ENCODE measurements at places on chromosomes 2 and 18.
A peak's percentile ranks its signal among the peaks of the same experiment; 100 is the strongest.

GRCh38 chr2:158729451-158729850 is 65.7 kb upstream of the DAPL1 start:
- DNase-seq, result no peak

- peak; percentile 55 for DNase-seq
Measured at GRCh38 chr2:101823347-101823791, 125.9 kb downstream of the MAP4K4 start.

DNA sequence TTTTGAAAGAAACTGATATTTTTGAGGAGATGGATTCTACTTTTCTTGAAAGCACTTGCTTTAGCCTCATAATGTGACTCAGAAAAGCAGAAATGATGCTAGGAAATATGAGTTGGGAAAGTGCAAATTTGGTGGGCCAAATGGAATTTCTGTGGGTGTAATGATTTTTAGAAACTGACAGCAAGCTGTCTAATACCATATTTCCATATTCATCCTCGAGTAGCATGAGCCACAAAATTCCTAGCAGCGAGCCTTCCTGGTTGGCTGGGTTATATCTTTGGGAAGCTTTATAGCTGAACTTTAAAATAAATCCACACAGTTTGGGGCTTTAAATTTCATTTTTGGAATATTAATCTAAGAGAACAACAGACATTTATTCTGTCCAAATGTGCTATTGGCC is 190.0 kb downstream of the DSC3 start:
- DNase-seq, result no peak

DNA sequence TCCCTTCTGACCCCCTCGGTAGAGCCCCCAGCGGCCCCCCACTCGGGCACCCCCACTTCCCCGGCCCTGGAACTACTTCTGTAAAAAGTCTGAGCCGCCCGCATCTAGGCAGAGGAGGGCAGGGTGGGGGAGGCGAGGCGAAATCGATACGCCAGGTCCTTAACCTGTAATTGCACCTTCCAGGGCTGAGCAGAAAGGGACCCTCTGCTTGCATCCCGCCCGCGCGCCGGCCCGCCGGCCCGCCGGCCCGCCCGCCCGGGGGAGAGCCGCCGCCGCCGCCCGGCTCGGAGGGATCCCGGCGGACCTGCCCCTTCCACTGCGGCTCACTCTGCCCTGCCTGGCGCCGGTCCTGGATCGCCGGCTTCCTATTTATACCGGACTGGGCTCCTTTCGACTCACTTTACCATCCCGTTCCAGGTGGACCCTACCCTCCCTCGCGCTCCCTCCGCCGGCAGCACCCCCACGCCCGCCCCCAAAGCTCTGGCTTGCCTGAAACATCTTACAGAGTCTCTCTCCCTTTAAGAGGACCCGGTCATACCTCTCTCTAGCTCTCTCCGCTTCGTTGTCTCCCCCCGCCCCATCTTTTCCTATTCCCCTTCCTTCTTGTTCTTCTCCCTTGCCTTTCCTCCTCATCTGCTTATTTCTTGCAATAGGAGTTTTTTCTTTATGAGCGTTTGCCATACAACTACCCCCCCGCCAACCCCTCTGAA is 797 bp downstream of the KLHL14 start:
- DNase-seq, result no peak

GRCh38 chr2:1709335-1709605 is 35.0 kb downstream of the PXDN start:
- no peak for DNase-seq

GRCh38 chr2:170851635-170852034 is 34.9 kb downstream of the GAD1 start:
- DNase-seq, result no peak

DNA sequence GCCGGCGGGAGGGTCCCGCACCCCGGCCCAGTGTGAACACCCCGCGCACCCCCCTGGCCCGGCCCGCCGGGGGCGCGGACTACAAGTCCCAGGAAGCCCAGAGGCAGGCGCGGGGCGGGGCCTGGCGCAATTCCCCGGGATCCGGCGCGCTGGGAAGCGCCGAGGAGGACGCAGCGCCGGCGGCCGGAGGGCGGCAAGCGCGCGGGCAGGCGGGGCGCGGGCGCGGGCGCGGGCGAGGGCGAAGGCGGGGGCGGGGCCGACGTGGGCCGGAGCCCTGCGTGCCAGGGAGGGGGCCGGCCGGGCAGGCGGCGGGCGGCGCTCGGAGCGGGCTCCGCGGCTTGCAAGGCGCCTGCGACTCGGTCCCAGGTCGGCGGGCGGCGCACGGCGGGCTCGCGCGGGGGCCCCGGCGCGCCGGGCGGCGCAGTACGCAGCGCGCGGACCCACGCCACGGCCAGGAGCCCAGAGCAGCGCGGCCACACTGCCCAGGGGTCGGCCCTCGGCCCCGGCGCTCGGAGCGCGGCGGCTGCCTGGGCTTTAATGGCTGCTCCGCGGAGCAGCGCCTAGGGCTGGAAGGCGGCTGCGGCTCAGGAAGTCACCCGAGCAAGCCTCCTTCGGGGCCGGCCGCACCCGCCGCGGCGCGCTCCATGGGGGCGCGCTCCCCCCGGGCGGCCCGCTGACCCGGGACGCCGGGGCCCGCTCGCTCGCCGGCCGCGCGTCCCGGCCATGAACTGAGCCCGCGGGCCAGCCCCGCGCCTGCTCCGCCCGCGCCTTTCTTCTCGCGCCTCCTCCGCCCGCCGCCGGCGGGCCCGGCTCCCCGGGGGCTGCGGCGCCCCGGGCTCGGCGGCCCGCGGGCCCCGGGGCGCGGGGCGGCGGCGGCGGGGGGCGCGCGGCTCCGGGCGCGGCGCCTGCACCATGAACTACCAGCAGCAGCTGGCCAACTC is at the start of gene AGAP1:
Gene AGAP1, plus strand, starts transcription at position 269 of the 941 bp plus-strand sequence.
- no peak for DNase-seq

- DNase-seq, result no peak
Measured at GRCh38 chr2:20191714-20192569, 33.0 kb downstream of the SDC1 start.

- DNase-seq, result no peak
Measured at GRCh38 chr2:227164763-227165291, 403 bp downstream of the COL4A3 start.

DNA sequence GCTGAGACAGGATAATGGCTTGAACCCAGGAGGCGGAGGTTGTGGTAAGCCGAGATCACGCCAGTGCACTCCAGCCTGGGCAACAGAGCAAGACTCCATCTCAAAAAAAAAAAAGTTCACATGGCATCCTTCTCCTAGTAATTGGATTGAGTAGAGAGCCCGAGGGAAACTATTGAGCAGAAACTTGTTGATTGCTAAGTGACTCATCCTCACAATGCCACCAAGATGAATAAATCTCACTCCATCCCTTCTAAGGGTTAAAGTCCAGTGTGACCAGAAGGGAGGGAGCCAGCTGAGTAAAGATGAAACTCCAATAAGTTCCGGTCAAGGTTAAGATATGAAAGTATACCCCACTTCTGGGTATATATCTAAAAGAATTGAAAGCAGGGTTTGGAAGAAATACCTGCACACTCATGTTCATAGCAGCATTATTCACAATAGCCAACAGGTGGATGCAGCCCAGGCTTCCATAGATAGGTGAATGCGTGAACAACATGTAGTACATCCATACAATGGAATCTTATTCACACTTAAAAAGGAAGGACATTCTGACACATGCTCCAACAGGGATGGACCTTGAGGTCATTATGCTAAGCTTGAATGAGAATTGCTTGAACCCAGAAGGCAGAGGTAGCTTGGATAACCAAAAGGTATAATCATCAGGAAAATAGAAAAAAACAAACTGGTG is 13.0 kb upstream of the FHL2 start:
- no peak for DNase-seq

DNA sequence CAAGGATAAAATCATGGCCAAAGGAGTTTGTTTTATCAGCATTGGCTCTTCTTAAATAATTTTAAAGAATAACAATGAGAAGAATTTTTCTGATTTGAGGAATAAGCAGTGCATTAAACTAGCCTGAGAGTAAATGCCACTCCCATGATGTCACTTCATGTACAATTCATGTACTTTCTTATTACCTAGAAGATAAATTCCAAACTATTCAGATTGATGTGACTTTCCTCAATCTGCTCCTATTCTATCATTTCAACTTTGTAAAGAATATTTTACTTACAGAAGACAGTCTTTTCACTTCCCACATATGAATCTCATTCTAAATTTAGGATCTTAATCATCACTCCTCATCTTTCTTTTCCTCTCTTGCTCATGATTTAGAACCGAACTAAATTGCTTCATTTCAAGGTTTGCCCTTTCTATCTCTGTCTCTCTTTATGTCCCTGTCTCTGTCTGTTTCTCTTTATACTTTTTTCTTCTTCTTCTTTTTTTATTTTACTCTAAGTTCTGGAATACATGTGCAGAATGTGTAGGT is 1142.0 kb upstream of the PIK3C3 start:
- no peak for DNase-seq

GRCh38 chr18:74546751-74547530 is 12.6 kb downstream of the CNDP1 start:
- no peak for DNase-seq

DNA sequence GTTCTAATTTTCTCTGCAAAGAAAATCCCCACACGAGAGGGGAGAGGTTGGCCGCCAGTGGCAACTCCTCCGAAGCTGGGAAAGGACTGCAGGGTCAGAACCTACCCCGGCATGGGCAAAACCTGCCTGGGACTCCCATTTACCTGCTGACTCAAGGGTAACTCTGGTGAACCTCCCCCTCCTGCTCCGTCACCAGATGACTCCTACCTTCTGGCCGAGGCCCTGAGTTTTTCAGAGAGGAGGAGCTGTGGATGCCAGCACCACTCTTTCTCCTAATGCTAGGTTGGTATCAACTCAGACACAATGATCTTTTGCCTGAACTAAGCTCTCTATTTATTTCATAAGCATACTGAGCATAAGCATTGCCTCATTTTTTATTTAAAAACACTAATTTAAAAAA is 96.6 kb downstream of the ALPK2 start:
- no peak for DNase-seq

DNA sequence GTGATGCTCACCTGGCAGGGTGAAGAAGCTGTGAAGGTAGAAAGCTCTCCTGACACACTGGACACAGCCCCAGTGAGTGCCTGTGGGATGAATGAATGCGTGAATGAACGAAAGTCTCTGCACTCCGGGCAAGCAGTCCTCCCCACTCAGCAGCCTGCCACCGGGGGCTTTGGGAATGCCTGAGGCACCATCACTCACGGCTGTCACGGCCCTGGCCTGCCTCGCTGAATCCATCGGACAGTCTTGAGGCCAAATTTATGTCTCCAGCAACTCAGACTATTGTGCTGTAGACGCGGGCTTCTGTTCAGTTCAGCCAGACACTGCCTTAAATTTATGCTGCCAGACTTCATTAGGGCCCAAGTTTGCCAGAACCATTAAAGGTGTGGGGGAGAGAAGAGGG is 62.9 kb upstream of the TEX51 start:
- no peak for DNase-seq

- DNase-seq, result no peak
Measured at GRCh38 chr2:96501886-96502810, 3.0 kb downstream of the NEURL3 start.

GRCh38 chr2:9653485-9654271 is 22.9 kb upstream of the YWHAQ start:
- DNase-seq, result no peak

- no peak for DNase-seq
Measured at GRCh38 chr2:232888099-232888836, 18.2 kb downstream of the SNORC start.

DNA sequence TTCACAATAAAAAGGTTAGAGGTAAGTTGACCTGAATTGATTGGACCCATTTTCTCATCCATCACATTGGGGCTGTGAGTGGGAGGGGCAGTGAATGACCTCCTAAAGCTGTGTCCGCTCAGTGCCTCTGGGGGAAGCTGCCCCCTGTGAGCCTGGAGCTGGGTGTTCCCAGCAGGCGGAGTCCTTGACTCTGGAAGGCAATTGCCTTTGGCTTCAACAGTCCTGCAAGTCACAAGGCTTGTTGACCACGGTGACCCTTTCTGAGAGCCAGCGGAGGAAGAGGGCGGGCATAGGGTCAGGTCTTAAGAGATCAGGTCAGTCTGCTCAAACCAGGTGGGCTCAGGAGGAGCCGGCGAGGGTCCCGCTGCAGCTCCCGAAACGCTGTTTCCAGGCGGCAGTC is 1.1 kb upstream of the CIDEA start:
- no peak for DNase-seq

DNA sequence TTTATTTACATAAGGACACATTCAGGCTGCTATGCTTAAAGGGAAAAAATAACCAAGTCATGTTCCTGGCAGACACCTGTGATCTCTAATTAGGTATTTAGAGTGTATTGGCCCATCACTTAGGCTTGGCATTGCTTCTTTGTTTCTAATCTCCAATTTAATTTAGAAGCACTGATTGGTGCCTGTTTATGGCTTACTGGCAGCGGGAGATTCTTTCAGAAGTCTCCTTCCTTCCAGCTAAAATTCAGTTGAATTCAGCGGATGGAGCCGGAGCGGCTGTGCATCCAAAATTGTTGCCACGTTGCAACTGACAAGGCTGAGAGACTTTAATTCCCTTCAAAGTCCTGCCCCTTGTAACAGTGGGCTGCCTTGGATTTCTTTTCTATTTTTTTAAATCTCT is 66.5 kb downstream of the VWA3B start:
- no peak for DNase-seq

All from T-helper 9 cell (primary cell).